ENCODE measurements at places on chromosomes 2 and 18.

DNA sequence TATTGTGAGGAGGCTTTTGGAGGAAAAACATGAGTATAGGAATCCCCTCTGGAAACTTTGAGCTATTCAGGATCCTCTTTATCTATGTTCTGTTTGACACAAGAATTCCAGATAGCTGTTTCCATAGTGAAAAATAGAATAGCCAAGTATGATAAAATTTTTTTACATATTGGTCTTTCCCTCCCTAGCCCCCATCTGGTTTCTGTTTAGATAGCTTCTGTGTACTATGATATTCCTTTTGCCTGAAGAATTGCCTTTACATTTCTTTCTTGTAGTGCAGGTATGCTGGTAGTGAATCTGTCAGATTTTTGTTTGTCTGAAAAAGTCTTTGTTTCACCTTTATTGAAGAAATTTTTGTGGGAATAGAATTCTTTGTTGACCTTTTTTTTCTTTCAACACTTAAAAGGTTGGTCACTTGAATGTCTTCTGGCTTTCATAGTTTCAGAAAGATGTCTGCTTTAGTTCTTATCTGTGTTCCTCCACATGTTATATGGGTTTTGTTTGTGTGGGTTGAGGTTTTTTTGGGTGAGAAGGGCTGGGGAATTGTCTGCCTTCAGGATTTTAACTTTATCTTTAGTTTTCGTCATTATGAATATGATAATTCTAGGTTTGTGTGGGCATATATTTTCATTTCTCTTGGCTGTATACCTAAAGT, 29.9 kb upstream of the FBLN7 start:
- no peak for DNase-seq

- DNase-seq: no peak
Measured at GRCh38 chr2:3454802-3455201, 64.5 kb downstream of the ADI1 start.

GRCh38 chr2:229543176-229543873, 171.0 kb downstream of the DNER start:
- no peak for DNase-seq

GRCh38 chr2:149167001-149167780, 128.7 kb downstream of the LYPD6B start:
- DNase-seq: no peak

GRCh38 chr2:111622859-111623258, 261.1 kb downstream of the ANAPC1 start:
- DNase-seq: no peak

- DNase-seq: no peak
Measured at GRCh38 chr2:23367760-23368159, 17.2 kb upstream of the KLHL29 start.

DNA sequence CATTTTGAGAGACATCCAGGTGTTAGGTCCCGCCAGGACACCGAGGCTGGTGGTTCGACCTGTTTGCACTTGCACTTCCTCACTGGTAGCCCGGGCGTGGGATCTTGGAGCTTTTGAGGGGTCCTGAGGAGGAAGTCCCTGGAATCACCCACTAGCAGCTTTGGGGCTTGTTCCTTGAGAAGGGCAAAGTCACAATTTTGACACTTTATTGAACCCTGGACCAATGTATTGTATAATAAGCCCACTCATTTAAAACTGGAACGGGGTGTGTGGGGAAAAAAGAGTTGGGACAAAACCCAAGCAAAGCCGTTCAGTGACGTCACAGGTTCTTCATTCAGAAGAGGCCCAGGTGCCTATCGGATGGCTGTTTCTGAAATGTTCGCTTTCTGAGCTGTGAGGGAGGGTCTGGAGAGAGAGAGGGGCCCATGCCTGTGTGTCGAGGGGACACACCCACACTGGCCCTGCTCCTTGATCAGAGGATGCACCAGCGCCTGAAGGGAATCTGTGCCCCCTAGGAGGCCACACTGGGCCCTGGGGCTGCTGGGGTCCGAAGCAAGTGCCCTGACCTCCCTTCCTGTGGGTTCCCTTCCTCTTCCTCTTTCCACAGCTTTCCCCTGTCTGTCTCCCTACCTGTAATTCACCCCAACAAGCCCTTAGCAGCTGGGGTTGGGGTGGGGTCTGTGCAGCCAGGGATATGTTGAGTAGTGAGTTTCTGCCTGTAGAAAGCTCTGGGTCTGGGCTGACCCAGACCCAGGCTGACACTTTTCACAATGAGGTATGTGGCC, 2.6 kb downstream of the LPIN1 start:
- DNase-seq: no peak

- no peak for DNase-seq
Measured at GRCh38 chr2:231170055-231170454, 28.4 kb upstream of the ARMC9 start.

- DNase-seq: no peak
Measured at GRCh38 chr18:2627821-2628276, 27.7 kb upstream of the SMCHD1 start.

GRCh38 chr2:68214381-68214780, 38.0 kb downstream of the PPP3R1 start:
- no peak for DNase-seq

GRCh38 chr2:70921839-70922234, 13.9 kb upstream of the ATP6V1B1 start:
- DNase-seq: peak; percentile 56

GRCh38 chr2:12755384-12755783, 38.6 kb downstream of the TRIB2 start:
- no peak for DNase-seq

DNA sequence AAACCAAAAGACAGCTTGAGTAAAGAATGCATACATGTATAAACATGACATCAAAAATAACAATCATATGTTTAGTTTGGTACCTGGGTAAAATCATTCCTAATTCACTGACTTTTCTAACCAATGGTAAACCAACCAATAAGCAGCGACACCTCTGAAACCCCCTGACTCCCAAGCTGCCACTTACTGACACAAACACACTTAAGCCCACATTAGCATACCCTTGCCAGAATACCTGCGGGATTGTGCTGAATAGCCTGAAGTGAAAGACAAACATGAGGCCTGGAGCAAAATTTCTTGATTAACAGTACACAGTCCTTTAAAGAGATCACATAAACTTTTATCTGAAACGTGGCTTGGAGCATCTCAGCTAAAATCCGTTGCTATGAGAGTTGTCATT, 902.9 kb downstream of the TMEM182 start:
- no peak for DNase-seq

GRCh38 chr2:286774-287392, 1.0 kb downstream of the ALKAL2 start:
- DNase-seq: no peak

DNA sequence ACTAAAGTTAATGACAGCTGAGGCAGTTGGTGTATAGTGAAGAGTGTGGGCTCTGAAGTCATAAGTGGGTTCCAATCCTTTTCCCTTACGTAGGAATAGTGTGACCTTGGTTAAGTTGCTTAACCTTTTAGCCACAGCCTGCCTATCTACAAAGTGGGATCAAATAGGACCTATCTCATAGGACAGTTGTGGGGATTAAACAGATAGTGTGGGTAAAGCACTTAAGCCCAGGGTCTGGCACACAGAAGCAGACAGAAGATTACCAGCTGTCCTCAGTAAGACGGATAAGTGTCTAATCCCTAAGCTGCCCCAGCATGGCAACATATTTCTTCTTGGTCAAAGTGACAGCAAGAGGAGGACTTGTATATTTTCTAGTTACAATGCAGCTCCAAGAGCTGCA, 28.2 kb downstream of the UBE2F start:
- DNase-seq: no peak

GRCh38 chr18:47870605-47871004, 59.9 kb downstream of the SMAD2 start:
- no peak for DNase-seq

- DNase-seq: peak; percentile 41
Measured at GRCh38 chr2:202635428-202636212, 851 bp downstream of the FAM117B start.

DNA sequence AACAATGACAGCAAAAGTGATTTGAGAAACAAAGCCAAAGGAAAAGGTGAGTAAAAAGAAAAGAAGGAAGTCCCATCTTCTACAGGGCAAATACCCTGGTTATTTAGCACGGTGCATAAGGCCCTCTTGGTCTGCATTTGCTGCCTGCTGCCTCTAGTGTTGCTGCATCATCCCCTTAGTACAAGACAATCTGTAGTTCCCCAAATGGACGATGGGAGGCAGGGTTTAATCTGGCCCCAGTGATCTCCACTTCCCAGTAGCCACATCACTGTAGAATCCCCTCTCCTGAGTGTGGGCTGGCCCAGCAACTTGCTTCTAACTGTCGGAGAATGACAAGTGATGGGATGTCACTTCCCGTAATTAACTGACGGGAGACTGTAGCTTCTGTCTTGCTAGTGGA, 85.1 kb downstream of the CTAGE1 start:
- DNase-seq: no peak

- DNase-seq: no peak
Measured at GRCh38 chr2:211864328-211864727, 674.3 kb downstream of the ERBB4 start.

- DNase-seq: no peak
Measured at GRCh38 chr2:168767258-168767657, 35.2 kb upstream of the NOSTRIN start.

- DNase-seq: no peak
Measured at GRCh38 chr2:187593697-187594096, 39.5 kb upstream of the TFPI start.

GRCh38 chr2:121608967-121609366, 40.3 kb downstream of the CLASP1 start:
- DNase-seq: no peak

GRCh38 chr2:156017341-156017885, 315.1 kb downstream of the NR4A2 start:
- DNase-seq: no peak

DNA sequence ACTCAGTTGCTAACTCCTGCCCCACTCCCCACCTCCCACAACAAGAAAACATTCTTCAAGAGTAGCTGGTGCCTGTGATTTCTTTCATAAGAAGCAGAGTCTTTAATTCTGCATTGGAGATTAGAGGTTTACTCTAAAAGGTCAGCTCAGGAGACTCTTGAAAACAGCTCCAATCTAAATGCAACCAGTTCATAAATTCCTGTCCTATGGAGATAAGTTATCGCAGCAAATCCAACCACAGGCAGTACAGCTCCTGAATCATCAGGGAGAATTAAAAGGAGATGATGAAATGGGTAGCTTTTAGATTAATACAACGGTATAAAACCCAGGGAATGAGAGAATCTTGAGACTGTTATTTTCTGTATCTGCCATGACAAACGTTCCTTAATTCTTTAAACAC, 130.7 kb downstream of the SOCS6 start:
- no peak for DNase-seq

GRCh38 chr18:34385311-34385710, 160.6 kb upstream of the NOL4 start:
- DNase-seq: no peak

DNA sequence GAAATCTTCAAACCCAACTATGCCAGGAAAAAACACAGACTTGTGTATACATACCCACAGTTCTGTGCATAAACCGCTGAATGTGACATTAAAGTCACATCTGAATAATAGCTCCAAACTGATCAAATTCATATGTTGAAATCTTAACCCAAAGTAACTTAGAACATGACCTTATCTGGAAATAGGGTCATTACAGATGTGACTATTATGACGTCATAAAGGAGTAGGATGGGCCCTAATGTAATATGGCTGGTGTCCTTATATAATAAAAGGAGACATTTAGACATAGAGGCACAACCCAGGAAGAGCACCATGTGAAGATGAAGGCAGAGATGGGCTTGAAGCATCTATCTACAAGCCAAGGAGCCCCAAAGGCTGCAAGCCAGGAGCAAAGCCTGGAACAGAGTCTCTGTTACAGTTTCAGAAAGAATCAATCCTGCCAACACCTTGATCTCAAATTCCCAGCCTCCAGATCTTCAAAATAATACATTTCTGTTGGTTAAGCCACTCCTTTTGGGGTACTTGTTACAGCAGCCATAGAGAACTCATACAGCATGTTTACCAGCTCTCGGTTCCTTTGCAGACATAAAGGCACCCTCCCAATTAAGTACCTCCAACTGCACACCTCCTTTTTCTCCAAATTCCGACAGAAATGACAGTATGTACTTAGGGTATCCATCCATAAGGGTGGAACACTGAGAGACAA, 27.6 kb downstream of the SOX11 start:
- DNase-seq: no peak

DNA sequence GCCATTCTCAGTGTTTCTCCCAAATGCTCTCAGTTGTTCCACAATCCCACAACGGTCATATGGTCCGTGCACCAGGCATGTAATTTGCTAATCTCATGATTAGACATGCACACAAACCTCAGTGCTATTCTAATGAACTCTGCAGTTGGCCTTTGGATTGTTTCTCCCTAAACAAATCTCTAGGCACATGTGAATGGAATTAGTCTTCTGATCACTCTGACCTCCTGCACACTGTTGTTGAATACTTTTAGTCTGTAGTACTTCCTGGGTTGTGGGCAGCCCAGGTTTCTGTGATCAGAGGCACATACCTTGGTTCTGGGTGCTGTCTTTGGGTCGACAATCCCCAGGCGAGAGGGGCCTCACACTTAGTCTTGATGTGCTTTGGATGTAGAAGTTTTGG, 498.7 kb upstream of the SPRED2 start:
- no peak for DNase-seq

- no peak for DNase-seq
Measured at GRCh38 chr2:224753743-224754540, 37.8 kb upstream of the CCDC195 start.

DNA sequence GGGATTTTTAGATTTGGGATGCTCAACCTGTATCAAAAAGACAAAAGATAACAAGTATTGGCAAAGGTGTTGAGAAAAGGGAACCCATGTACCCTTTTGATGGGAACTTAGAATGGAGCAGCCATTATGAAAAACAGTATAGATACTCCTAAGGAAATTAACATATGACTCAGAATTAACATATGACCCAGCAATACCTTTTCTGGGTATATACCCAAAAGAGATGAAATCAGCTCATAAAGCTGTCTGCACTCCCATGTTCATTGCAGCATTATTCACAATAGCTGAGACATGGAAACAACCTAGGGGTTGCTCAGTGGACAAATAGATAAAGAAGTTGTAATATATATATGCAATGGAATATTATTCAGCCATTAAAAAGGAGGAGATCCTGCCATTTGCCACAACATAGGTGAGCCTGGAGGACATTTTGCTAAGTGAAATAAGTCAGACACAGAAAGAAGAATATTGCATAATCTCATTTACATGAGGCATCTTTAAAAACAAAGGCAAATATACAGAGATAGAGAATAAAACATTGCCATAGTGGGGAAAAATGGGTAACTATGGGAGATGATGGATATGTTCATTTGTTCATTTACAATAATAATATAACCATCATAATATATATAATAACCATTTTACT, 142.1 kb downstream of the PTRHD1 start:
- DNase-seq: no peak

DNA sequence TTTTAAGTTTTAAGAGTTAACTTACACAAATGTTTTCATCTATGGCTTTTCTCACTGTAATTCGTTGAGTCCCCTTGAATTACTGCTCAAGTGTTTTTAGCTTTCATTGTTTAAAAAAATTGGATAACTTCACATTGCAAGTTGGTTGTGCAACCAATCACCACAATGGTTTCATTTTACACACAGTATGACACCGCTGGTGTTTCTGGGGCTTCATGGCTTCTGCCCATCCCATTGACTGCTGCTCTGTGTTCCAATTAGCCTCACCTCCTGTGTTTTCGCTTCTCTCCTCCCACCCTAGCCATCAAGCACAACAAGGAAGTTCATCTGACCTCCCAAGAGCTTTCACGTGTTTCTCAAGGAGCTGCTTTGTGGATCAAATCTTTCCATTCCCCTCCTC, 199.1 kb upstream of the CHAC2 start:
- DNase-seq: no peak
